Brain (organoid and tissue), 16 donors: ENCODE measurements at places on chromosomes 4 and X.

DNA sequence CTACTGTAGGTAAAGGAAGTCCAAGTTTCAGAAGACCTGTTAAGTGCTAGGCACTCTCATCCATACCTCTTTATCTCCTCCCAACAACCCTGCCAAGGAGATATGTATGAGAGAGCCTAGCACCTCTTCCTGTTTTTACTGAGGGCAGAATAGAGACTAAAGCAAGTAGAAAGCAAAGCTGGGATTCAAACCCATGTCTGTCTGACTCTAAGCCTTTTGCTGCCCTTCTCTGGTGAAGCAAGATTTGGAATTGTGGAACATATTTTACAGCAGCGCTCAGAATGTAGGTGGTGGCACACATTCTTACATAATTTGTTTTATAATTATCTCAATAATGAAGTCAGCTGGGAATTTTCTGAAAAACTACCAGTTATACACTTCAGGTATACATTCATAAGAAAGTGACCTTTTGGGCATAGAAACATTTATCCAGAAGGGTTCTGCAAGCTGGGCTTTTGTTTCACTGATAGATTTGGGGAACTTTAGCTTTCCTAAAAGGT, 41.7 kb downstream of the SEPTIN11 start:
- no peak for DNase-seq

GRCh38 chrX:24146283-24146949, 3.1 kb upstream of the ZFX start:
- no peak for DNase-seq

- no peak for DNase-seq
Observed at GRCh38 chr4:2363951-2364653, 54.3 kb downstream of the ZFYVE28 start.

DNA sequence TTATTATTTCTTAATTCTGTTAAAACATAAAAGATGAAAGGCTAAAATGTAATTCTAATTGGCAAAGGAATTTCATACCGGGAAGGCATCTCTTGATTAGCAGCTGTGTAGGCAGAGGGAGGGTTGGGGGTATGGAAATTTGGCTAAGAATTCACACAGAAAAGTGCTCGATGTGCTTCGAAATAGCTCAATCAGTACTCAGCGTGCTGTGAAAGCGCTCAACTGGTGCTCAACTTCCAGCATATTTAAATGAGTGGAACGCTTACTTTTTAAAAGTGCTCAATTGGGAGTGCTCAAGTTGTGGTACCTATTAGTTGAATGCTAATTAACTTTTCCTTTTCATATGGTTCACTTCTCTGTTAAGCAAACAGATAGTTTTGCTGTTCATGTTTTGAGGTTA, 695.9 kb upstream of the ATOH1 start:
- no peak for DNase-seq

GRCh38 chr4:11512871-11513270, 84.2 kb upstream of the HS3ST1 start:
- DNase-seq: no peak

- DNase-seq: no peak
Observed at GRCh38 chrX:107454302-107454701, 4.8 kb downstream of the FRMPD3 start.

- no peak for DNase-seq
Observed at GRCh38 chr4:8704632-8705031, 112.1 kb downstream of the CPZ start.

- no peak for DNase-seq
Observed at GRCh38 chrX:2552621-2553201, 51.9 kb upstream of the DHRSX start.

GRCh38 chrX:112753116-112753515, 73.4 kb upstream of the LHFPL1 start:
- no peak for DNase-seq

GRCh38 chrX:36640232-36640631, 367.9 kb upstream of the FAM47C start:
- no peak for DNase-seq

GRCh38 chr4:62324215-62324614, 1124.1 kb downstream of the ADGRL3 start:
- DNase-seq: peak; percentile 18

DNA sequence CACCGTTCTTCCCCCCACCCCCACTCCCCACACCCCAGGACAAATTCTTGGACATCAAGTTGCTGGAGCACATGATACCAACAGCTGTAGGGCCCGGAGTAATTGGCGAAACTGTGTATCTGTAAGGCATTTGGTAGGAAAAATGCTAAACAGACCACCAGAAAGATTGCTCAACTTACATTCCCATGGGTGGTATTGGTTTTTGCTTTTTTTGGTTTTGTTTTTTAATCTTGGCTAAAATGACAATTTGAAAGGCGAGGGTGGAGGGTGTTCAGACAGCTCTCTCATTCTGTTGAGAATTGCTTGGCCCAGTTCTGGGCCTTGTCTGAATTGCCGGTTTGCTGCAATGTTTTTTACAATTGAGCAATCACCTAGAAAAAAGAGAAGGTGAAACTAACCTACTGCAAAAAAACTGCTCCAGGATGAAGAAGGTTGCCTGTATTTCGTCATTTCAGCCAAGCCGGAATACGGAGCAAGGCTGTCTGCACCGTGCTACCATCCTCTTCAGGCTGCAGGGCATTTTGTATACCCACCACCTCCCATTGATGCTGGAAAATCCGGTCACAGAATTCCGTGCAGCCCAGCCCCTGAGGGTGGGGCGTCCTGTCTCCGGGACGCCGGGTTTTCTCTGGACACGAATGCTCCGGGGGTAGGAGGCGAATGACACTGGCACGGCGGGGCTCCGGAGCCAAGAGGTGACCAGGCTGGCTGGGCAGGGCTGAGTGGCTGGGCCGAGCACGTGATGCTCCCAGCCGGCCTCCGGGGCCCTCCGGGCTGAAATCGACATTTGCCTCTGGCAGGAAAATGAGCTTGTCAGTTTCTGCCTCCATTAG, at the start of gene CLCN4:
Gene CLCN4, plus strand, starts transcription at position 777 of the 833 bp plus-strand sequence. CDS start 28,058 bp downstream, outside the sequence.
- DNase-seq: peak; percentile 58

GRCh38 chrX:47662144-47662657, 3.2 kb upstream of the UXT start:
- no peak for DNase-seq

DNA sequence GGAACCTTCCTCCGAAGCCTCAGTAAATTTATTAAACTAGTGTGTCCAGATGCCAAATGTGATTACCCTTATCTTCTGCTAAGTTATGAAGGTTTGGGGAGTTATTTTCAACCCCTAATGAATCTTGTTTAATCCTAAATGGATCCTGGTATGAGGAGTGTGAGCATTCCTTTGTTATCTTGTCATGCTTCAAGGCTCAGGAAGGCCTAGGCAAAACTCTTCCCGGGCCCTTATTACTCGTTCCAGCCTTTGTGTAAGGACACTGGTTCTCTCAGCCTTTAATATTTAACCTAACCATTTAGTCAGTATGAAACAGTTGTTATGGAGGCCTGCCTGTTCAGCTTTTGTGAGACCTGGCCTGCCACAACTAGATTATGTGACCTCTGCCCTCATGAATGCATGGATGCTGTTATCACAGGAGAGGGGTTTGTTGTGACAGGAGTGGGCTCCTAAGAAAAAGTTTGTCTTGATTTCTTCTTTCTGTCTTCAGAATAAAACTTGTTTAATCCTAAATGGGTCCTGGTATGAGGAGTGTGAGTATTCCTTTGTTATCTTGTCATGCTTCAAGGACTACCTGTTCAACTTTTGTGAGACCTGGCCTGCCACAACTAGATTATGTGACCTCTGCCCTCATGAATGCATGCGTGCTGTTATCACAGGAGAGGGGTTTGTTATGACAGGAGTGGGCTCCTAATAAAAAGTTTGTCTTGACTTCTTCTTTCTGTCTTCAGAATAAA, 181.7 kb downstream of the SLC39A8 start:
- no peak for DNase-seq

DNA sequence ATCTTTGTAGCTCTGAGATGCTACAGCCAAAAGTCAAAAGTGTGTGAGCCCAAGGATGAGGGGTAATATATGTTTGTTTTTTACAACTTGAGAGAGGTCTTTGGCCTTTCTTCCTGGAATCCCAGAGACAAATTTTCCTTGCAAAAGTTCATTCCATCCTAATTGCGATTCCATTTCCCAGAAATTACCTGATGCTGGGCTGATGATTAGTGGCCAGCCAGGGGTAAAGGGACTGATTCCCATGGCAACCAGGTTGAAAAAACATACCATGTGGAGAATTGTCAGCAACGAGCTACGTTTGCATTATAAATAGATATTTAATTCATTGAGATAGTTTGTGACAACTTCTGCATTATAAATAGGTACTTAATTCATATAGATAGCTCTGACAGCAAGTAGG, 17.8 kb downstream of the IGSF1 start:
- peak; percentile 12 for DNase-seq

DNA sequence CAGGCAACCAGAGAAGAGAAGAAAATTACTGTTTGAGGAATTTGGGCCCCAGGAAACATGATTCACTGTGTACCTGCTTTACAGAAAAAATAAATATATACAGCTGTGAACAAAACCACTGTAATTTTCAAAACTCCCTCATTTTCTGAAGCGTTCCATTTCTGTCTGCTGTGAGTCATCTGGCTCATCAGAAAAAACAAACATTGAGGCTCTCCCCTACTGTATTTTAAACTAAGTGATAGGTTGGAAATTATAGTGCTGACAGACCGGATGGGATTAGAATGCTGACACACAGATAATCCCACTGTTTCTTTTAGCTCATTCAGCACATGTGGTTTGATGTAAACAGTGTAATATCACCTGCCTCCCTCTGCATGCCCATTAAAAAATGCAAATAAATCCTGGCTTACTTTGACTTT, 847.0 kb downstream of the TRIML1 start:
- DNase-seq: no peak

DNA sequence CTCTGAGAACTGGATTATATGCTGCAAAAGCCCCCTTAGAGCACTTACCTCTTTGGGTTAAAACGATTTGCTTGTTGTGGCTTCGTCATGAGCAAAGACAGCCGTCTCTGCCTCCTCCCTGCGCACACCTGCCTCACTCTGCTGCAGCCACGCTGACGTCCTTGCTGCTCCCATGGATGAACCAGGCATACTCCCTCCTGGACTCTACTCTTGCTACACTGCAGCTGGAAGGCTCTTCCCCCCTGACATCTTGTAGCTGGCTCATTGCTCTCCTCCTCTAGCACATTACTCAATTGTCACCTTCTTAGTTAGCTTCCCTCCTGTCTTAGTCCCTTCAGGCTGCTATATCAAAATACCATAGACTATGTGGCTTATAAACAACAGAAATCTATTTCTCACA, 59.3 kb downstream of the FAM114A1 start:
- no peak for DNase-seq

DNA sequence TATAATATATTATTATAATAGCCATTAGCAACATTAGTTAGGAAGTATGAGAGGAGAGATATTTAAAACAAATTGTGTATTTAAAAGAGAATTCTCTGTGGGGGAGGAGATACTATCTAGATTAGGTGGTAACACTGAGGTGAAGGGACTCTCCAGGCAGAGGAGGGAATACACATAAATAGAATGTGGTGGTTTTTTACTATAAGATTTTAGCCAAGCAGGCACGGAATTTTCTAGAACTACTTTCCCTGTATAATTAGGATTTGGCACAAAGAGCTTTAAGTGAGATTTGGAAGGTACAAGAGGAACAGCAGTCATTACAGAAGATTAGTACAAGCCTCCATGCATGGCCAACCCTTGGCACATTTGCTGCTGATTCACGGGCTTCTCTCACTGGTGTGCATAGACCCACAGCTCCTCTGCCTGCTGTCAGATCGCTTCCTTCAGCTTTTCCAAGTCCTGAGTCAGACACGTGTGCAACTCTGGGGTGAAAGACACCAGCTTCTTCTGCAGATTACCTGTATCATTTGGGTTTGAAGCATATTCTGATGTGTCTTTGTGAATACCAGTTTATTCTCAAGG, 685.5 kb downstream of the KCTD8 start:
- DNase-seq: no peak
